ENCODE measurements at places on chromosomes 13 and 19. TPM values are rescaled to one million over a fixed set of nuclear protein-coding genes. Genes with fewer than 3 reads are reported as not detected.

Gene IGFL3
- not detected for total RNA-seq

Gene PRR19
- total RNA-seq: 1.1 TPM

Gene ZNF576
- 14.4 TPM for total RNA-seq

Gene SULT2A1
- total RNA-seq: not detected

Gene KLK3
- not detected for total RNA-seq

Gene TEX26
- total RNA-seq: 0.47 TPM

Gene PGLYRP1
- total RNA-seq: 6.3 TPM

- H3K4me1 ChIP-seq: peaks cover 26% of the 10 kb centered on the region
- no peak overlapping the region for H3K27ac ChIP-seq
- no peaks in the 10 kb centered on the region for H3K27me3 ChIP-seq
- H3K4me3 ChIP-seq: no peak overlapping the region
Measured at GRCh38 chr19:49772850-49773432, 6.1 kb downstream of the AP2A1 start.

GRCh38 chr19:16327911-16328823 is 3.5 kb downstream of the KLF2 start:
- H3K27ac ChIP-seq: peak overlapping the region; percentile 98
- H3K4me1 ChIP-seq: peaks cover 13% of the 10 kb centered on the region
- peaks cover 28% of the 10 kb centered on the region for H3K36me3 ChIP-seq

GRCh38 chr13:42924344-42924743 is 67.7 kb downstream of the EPSTI1 start:
- DNase-seq: no peak
- H3K36me3 ChIP-seq: no peaks in the 10 kb centered on the region
- H3K4me3 ChIP-seq: no peak overlapping the region
- H3K4me1 ChIP-seq: no peaks in the 10 kb centered on the region

- H3K27ac ChIP-seq: no peak overlapping the region
- H3K27me3 ChIP-seq: no peaks in the 10 kb centered on the region
- no peak overlapping the region for H3K4me3 ChIP-seq
- no peak for DNase-seq
Measured at GRCh38 chr13:59621773-59622172, 542.0 kb downstream of the DIAPH3 start.

DNA sequence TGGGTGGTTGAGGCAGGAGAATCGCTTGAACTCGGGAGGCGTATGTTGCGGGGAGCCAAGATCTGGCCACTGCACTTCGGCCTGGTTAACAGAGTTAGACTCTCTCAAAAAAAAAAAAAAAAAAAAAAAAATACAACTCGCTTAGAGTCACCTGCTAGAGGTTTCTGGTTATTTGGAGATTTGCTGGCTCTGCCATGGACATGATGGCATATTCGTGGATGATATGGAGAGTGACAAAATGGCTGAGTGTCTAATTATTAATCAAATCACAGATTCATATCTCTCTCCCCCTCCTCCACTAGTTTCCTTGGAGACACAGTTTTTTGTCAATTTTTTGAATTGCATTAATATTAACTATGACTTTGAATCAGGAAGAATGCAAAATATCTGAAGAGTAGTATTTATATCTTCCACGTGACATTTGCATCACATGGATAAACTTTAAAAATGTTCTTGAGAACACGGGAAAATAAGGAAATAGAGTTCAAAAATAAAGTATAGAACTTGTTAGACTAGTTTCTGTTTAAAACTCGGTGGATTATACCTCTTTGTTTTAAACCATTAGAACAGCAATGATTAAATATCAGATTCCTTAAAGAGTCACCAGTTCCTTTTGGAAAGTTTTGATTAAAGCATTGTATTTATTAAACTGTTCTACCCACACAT is 47.8 kb downstream of the KLF5 start:
- no peaks in the 10 kb centered on the region for H3K27me3 ChIP-seq
- peak; percentile 24 for DNase-seq
- H3K27ac ChIP-seq: no peak overlapping the region

DNA sequence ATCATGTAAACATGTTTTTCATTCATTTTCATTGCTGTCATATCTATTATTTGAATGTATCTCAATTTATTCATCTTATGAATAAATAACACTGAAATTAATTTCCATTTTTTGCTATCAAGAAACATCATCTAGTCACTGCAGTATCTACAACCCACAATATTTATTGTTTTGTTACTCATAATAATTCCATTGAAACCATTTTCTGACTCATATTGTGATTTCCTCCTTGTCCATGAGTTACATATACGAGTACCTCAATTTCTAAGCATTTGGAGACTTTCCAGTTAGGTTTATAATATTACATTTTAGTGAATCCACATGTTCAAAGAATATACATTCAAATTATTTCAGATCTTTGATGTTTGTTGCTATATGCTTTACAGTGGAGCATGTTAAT is 1524.0 kb downstream of the SLITRK1 start:
- H3K4me1 ChIP-seq: no peaks in the 10 kb centered on the region
- no peak overlapping the region for H3K4me3 ChIP-seq
- H3K27ac ChIP-seq: no peak overlapping the region
- no peaks in the 10 kb centered on the region for H3K36me3 ChIP-seq

GRCh38 chr13:97978651-97979050 is 25.2 kb downstream of the IPO5 start:
- peaks cover 7% of the 10 kb centered on the region for H3K4me1 ChIP-seq
- DNase-seq: no peak
- no peaks in the 10 kb centered on the region for H3K36me3 ChIP-seq
- H3K27me3 ChIP-seq: no peaks in the 10 kb centered on the region
- no peak overlapping the region for H3K27ac ChIP-seq

GRCh38 chr19:2867025-2867991 is at the start of gene ZNF556:
Gene ZNF556, plus strand, starts transcription at chr19:2867335. Its CDS starts 87 bp downstream, at chr19:2867422.
- no peaks in the 10 kb centered on the region for H3K36me3 ChIP-seq
- no peaks in the 10 kb centered on the region for H3K27me3 ChIP-seq
- no peak within 1 kb of the TSS for H3K4me3 ChIP-seq
- H3K27ac ChIP-seq: no peak within 1 kb of the TSS
- no peaks in the 10 kb centered on the region for H3K4me1 ChIP-seq

DNA sequence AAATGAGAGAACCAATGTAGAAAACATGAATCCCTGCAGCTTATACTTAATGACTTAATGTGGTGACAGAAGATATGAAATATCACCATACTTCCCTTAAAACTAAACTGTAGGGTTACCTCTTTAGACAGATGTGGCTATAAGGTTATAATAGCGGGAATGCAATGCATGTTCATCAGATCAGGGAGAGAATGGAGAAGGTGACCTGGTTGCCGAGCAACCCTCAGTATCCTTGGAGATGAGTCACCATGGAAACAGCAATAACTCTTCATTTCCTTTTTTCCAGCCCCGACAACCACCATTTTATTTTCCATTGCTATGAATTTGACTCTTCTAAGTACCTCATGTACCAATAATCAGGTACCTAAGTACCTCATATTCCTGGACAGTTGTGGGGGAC is 28.0 kb upstream of the ZNF835 start:
- no peak overlapping the region for H3K4me3 ChIP-seq
- no peak overlapping the region for H3K27ac ChIP-seq
- no peaks in the 10 kb centered on the region for H3K36me3 ChIP-seq
- no peaks in the 10 kb centered on the region for H3K4me1 ChIP-seq
- H3K27me3 ChIP-seq: no peaks in the 10 kb centered on the region
- DNase-seq: no peak

GRCh38 chr13:99265821-99266426 is 7.7 kb upstream of the GPR18 start:
- no peak overlapping the region for H3K4me3 ChIP-seq
- no peaks in the 10 kb centered on the region for H3K4me1 ChIP-seq
- H3K27ac ChIP-seq: no peak overlapping the region
- no peaks in the 10 kb centered on the region for H3K27me3 ChIP-seq
- DNase-seq: peak; percentile 51

DNA sequence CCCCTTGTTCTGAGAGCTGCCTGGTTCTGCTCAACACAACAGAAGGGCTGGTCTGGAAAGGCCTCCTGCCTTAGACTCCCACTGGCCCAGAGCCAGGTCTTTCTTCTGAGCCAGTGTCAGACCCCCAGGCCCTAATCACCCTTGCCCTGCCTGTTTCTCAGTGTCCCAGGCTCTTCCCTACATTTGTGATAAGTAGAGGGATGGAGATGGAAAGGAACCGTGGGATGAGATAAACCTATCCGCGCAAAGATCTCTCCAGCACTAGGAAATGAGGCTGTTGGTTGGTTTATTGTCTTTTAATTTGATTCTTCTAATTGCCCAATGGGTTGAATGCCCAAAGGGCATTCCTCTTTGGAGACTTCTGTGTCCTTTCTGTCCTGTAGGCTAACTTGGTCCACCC is 470.0 kb downstream of the TSHZ3 start:
- H3K36me3 ChIP-seq: no peaks in the 10 kb centered on the region
- H3K27ac ChIP-seq: no peak overlapping the region
- H3K4me1 ChIP-seq: no peaks in the 10 kb centered on the region

DNA sequence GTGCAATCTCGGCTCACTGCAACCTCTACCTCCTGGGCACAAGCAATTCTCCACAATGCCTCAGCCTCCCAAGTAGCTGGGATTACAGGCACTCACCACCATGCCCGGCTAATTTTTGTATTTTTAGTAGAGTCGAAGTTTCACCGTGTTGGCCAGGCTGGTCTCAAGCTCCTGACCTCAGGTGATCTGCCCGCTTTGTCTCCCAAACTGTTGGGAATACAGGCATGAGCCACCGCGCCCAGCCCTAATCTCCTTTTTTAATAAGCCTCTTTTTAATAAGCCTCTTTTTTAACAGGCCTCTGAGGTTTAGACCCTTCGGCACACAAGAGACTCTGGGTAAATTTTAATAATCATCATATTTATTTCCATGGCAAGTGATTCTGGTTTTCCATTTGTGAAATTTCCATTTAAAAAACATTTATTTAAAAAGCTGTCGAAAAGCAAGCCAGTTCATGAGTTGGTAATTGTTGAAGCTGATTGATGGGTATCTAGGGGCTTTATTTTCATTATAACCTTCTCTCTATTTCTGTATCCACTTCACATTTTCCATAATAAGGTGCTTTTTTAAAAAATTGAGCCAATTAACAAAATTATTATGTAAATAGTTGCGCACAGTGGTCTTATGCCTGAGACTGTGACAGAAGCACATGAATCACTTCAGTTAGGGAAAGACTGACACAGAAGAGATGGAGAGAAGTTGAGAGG is 11.8 kb downstream of the POU2F2 start:
- H3K27ac ChIP-seq: no peak overlapping the region
- no peak overlapping the region for H3K4me3 ChIP-seq
- no peaks in the 10 kb centered on the region for H3K36me3 ChIP-seq
- no peak for DNase-seq

GRCh38 chr13:112639521-112639920 is 50.3 kb upstream of the ATP11A start:
- no peak overlapping the region for H3K4me3 ChIP-seq
- DNase-seq: no peak
- no peak overlapping the region for H3K27ac ChIP-seq

DNA sequence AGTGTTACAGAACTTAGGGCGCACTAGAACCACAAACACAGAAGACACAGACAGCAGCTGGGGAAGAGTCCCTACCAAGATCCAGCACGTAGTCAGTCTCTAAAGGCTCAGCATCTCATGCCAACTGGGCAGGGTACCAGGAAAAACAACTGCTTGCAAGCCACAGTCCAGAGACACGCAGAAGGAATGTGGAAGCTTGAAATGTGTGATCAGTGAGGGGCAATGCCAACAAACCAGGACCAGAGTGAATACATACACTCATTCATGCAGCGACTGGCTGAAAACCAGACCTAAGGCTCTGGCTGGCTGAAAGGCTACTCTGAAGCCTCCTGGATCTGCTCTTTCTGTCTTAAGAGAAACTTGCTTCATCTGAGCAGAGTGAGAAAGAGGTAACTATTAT is 1484.8 kb downstream of the EFNB2 start:
- H3K36me3 ChIP-seq: no peaks in the 10 kb centered on the region
- H3K4me1 ChIP-seq: no peaks in the 10 kb centered on the region
- H3K4me3 ChIP-seq: no peak overlapping the region
- no peaks in the 10 kb centered on the region for H3K27me3 ChIP-seq
- no peak for DNase-seq

- H3K4me1 ChIP-seq: peaks cover 80% of the 10 kb centered on the region
- no peak for DNase-seq
- no peaks in the 10 kb centered on the region for H3K36me3 ChIP-seq
Measured at GRCh38 chr13:21050288-21051197, 10.8 kb downstream of the LATS2 start.

DNA sequence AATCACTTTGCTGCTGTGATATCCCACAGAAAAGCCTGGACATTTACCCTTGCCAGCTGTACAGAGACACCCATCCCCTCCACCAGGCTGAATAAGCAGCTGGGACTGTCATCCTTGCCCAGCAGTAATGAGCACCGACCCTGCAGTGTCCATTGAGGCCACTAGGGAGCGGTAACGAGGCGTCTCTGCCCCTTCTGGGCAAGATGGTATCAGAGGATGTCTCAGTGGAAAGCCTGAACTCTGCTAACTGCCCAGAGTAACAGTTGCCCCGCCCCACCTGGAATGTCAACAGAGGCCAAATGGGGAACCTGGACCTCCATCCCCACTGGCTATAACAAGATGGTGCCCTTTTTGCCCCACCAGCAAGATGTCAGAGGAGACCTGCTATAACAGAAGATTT is 22.8 kb upstream of the CEACAM20 start:
- H3K4me1 ChIP-seq: no peaks in the 10 kb centered on the region
- no peaks in the 10 kb centered on the region for H3K36me3 ChIP-seq
- H3K27me3 ChIP-seq: peaks cover 7% of the 10 kb centered on the region
- DNase-seq: no peak

DNA sequence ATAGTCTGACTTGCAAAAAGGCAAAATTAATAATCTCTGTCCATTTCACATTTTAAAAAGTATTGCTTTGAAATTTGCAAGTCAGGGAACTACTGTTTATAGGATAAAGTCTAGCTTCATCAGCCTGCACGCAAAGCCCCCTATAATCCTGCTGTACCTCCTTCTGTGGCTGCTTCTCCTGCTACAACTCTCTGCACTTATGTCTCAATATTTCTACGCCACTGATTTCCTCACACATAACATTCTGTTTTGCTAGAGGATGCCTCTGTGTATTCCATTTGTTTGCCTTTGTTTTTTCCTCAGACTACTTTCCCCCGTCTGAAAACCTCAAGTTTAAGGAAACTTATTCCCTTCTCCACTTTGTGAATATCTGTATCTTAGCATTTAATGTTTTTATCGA is 389.9 kb downstream of the RFC3 start:
- no peaks in the 10 kb centered on the region for H3K4me1 ChIP-seq
- H3K27ac ChIP-seq: no peak overlapping the region
- H3K36me3 ChIP-seq: no peaks in the 10 kb centered on the region
- DNase-seq: no peak

GRCh38 chr13:69755101-69755500 is 352.5 kb upstream of the ATXN8OS start:
- H3K27me3 ChIP-seq: no peaks in the 10 kb centered on the region
- no peak for DNase-seq
- H3K4me3 ChIP-seq: no peak overlapping the region
- H3K4me1 ChIP-seq: no peaks in the 10 kb centered on the region

DNA sequence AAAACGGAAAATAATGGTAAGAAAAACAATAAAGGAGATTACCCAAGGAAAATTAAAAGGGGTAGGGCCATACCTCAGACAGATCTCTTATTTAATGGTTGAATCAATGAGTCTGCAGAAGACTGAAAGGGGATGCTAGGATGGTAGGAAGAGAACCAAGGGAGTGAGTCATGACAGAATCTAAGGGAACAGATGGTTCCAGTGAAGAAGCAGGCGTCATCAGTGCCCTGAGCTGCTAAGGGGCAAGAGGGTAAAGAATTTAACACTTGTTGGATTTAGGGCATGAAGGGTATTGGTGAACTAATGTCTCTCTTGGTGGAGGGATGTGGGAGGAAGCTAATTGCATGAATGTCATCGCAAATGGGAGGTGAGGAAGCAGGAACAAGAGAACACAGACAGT is 329.2 kb upstream of the TSHZ3 start:
- H3K4me1 ChIP-seq: no peaks in the 10 kb centered on the region
- no peaks in the 10 kb centered on the region for H3K36me3 ChIP-seq
- no peak for DNase-seq
- no peak overlapping the region for H3K27ac ChIP-seq

Measured in left lung (tissue), 14 donors.